ENCODE measurements at places on chromosomes 2 and 18.

- no peak for DNase-seq
Measured at GRCh38 chr2:47628904-47629303, 154.0 kb upstream of the MSH6 start.

DNA sequence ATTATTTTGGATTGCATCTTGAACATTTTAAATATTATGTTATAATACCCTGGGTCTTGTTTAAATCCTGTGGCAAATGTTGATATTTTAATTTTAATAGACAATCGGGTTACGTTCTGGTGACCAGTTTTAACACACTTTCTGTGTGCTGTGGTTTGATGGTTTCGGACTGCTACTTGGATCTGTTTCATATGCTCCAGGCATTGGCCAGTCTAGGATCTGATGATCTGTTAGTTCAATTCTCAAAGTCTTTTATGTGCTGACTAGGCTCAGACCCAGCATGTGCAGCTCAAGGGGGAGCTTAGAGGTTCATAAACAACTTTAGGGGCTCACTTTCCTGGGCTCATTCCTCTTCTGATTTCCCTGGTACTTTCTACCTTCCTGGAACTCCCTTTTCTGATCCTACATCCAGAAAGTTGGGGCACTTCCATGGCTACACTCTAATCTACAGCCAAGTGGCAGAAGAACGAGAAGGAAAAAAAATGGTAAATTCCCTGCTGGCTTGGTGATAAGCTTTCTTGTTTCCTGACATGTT lies 5.0 kb upstream of the ZBTB14 start:
- no peak for DNase-seq

DNA sequence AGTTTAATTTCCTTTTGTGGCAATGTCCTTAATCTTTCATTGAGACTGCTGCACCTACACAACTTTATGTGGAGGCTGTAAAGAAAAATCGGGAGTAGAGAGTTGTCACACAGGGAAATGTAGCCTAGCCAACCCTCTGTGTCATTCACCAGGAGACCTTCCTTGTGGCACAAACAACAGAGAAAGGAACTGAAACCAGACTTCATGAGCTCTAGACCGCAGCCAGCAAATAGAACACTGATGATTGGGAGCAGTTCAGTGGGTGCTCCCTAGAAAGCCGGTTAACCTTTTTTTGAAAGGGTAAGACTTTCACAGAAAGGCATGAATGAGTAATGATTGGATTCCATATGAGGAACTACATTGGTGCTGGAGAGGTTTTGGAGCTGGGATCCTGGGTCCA lies 1752.4 kb upstream of the CELF4 start:
- DNase-seq = no peak

- DNase-seq = no peak
Measured at GRCh38 chr2:239596792-239597191, 196.0 kb upstream of the HDAC4 start.

- DNase-seq = no peak
Measured at GRCh38 chr18:60024857-60025256, 125.1 kb downstream of the PMAIP1 start.

- DNase-seq = no peak
Measured at GRCh38 chr2:218924757-218925156, 34.7 kb upstream of the CDK5R2 start.

DNA sequence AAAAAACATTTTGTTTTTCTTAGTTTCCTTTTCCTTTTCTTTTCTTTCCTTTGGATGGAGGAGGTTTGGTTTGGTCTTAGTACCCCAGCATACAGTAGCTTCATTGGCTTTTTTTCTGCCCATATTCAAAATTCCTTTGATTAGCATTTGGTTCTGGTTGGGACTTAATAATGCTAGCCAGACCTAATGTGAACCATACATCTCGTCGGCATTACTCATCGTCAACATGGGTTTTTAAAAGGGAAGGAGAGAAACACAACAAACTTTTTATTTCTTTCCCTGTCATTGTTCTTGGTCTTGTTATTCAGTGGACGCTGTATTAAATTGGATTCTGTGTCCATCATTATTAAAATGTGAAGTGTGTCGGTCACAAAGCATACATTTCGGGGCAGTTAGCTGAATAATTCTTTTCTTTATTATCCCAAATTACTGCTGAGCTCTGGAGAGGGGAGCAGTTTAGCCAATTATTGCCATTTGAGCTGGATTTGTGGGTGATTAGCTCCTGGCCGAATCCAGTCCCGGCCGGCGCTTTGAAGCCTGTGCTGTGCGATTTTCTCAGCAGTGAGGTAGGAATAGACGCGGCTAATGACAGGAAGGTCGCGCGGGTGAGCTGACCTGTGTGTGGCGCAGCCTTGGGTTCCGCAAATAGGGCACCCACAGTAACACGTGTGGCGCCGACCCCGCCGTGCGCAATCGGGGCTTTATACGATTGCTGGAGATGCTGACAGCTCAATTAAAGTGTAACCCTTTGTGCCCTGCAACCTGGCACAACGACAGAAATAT lies 303.3 kb downstream of the GBX2 start:
- DNase-seq = no peak

- no peak for DNase-seq
Measured at GRCh38 chr2:60306267-60306861, 247.1 kb downstream of the BCL11A start.

GRCh38 chr2:231369580-231370428 lies 25.7 kb upstream of the B3GNT7 start:
- no peak for DNase-seq

DNA sequence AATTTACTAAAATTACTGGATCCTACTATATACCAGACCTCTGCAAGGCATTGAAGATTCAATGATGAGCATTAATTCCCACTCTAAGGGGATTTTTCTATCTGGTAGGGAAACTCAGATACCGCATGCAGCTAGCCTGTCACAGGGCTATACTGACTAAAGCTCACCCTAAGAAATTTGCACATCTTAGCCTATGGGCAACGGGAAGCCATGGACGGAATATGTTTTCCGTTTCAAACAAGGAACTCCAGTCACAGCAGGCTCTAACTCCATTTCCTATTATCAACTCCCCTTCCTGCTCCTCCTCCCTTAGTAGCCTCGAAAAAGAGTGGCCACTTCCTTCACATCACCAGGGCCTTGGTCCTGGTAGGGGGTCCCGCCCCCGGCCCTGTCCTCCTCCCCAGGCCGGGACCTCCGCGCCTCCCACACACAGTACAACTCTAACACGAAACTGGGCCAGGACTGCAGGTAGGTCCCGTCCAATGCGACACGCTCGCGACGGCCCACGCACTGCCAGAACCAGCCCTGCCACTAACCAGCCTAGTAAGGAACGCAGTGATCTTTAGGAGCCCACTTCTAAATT lies 659 bp upstream of the COX5B start:
- no peak for DNase-seq

DNA sequence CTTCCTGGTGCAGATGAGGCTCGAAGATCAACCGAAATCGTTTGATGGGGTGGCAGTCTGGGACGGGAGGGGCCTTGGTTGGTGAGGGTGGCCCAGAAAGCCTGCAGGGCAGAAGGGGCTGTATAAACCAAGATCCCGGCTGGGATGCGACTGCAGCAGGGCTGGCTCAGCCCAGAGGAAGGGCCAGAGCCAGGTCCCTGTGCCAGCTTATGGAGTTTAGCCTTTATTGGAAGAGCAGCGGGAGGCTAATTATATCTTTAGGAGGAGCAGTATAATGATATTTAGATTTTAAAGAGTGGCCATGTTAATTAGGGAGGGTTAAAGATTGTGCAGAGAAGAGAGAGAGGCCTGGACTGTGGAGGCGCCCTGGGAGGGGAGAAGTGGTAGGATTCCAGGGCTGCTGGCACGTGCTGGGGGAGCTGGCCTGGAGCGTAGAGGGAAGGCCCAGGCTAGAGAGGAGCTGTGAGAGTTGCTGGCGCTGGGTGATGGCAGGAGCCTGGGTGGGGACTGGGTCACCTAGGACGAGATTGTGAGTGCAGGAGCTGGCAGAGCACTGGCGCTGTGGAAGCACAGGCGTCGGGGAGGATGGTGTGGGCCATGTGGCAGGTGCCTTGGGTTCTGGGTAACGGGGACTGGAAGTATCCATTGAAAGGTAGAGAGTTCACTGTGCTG lies 25.1 kb downstream of the TRAF3IP1 start:
- no peak for DNase-seq

DNA sequence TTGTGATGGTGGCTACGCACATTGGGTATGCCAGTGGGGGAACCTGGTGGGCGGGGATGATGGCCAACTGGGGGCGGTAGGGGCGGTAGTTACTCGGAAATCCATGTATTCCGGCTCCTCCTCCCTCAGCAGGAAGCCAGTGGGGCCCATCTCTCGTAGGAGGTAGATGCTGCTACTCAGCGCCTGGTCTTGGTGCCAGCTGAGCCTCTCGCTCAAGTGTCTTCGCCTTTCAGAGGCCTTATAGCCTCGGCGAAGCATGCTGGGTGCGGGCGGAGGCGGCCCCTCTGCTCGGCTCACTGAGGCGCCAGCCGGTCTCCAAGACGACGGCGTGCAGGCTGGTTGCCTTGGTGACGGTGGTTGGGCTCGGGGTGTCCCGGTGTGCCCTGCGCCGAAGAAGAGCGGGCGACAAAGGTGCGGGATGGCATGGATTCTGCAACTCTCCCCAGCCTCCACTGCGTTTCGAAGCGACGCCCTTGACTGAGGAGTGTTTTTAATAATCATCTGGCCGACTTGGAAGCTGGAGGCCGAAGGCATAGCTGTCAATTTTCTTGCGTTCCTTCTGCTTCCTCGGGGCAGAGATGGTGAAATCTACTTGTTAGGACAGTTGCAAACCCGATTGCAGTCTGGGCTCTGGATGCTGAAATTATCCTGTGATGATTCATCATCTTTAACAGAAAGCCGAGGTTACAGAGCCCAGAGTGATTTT lies at the start of gene ZSWIM2:
ZSWIM2 (minus strand) TSS at position 298 of the 706 bp plus-strand sequence; CDS start at position 258, 40 bp downstream.
- DNase-seq = no peak

All from stimulated activated CD8-positive, alpha-beta memory T cell treated with anti-CD3 and anti-CD28 coated beads, Interleukin-4, amount 100 ng/mL, for 1 hour (primary cell).